ENCODE measurements at places on chromosomes 11 and 22.

DNA sequence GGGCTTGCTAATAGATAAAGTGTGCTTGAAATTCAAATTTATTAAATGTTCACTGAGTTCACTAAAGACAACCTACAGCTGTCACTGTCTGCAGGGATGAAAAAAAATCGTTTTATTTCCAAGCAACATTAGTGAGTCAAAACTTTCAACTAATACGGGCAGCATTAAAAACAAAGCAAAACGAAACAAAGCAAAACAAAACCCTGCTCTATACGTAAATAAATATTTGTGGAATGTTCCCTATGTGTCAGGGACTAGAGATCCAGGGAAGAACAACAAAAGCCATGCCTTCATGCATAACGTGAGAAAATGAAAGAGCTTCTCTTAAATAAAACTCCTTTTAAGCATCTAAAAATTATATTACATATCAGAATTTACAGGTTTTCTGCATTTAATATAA is 553 bp downstream of the NAALAD2 start:
- peak; percentile 7 for DNase-seq

DNA sequence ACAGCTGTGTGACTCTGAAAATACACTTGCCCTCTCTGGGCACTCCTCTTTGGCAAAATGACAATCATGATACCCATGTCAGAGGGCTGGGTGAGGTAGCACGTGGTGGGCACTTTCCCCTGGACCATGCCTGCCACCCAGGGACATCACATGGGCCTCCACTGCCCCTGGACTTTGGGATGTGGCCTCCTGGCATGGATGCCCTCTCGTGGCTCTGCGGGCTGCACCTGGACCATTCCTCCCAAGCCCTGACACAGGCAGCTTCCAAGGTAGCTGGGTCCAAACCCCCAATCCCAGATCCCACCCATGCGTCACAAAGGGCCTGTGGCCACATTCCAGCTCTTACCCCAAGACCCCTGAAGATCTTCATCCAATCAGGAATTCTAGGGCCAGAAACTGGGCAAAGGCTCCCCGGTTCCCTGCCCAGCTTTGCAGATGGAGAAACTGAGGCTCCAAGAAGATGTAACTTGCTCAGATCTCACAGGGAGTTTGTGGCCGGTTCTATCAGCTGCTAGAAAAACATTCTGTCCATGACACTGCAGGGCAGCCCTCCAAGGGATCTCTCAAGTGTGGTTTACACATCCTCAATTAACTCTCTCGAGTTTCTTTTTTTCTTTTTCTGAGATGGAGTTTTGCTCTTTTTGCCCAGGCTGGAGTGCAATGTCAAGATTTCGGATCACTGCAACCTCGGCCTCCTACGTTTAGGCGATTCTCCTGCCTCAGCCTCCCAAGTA is 35.4 kb upstream of the CYB5R3 start:
- DNase-seq, result peak; percentile 39

- DNase-seq, result no peak
Observed at GRCh38 chr22:43969021-43969878, 14.0 kb downstream of the SAMM50 start.

GRCh38 chr22:26953012-26953883 is 295.9 kb downstream of the MIAT start:
- DNase-seq, result no peak

DNA sequence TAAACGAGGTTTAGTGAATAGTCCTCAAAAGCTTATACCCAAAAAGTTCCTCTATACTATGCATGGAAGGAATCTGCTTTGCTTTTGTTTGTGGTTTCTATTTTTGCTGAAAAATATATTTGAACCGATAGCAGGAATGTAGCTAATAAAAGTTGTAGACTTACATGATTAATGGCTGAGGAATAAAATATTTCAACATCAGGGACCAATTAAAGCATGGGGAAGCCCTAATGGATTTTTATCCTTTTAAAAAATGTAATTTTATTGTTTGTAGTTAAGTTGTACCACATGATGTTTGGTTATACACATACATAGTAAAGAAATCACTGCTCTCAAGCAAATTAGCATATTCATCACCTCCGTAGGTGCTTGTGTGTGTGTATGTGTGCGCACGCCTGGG is 295.3 kb upstream of the CNTN5 start:
- DNase-seq, result no peak

GRCh38 chr11:122598971-122599370 is 56.6 kb upstream of the UBASH3B start:
- DNase-seq, result peak; percentile 9

- no peak for DNase-seq
Observed at GRCh38 chr11:114109206-114110090, 49.9 kb downstream of the ZBTB16 start.

- no peak for DNase-seq
Observed at GRCh38 chr11:78851878-78852586, 277.4 kb upstream of the NARS2 start.

GRCh38 chr11:96708219-96708878 is 318.5 kb downstream of the JRKL start:
- DNase-seq, result no peak

- DNase-seq, result no peak
Observed at GRCh38 chr11:44085330-44085729, 10.1 kb upstream of the EXT2 start.

DNA sequence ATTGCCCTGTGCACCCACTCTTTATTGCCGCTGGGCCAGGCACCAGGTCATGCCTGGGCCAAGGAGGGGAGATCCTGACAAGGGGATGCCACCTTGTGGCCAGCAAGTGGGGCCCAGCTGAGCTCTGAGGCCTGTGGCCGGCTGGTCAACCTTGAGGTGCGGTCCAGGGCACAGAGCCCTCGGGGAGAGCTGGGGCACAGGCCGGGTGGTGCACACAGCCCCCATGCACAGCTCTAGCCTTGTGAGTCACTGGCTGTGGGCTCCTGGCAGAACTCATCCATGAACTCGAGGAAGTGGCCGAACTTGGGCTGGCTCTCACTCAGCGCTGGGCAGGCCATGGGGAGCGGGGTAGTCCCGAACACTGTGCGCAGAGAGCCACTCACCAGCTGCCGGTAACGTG is 94.3 kb downstream of the RNF169 start:
- no peak for DNase-seq

- DNase-seq, result no peak
Observed at GRCh38 chr11:66230156-66230555, 38.3 kb upstream of the RAB1B start.

- no peak for DNase-seq
Observed at GRCh38 chr22:41286639-41287091, 678 bp upstream of the RANGAP1 start.

DNA sequence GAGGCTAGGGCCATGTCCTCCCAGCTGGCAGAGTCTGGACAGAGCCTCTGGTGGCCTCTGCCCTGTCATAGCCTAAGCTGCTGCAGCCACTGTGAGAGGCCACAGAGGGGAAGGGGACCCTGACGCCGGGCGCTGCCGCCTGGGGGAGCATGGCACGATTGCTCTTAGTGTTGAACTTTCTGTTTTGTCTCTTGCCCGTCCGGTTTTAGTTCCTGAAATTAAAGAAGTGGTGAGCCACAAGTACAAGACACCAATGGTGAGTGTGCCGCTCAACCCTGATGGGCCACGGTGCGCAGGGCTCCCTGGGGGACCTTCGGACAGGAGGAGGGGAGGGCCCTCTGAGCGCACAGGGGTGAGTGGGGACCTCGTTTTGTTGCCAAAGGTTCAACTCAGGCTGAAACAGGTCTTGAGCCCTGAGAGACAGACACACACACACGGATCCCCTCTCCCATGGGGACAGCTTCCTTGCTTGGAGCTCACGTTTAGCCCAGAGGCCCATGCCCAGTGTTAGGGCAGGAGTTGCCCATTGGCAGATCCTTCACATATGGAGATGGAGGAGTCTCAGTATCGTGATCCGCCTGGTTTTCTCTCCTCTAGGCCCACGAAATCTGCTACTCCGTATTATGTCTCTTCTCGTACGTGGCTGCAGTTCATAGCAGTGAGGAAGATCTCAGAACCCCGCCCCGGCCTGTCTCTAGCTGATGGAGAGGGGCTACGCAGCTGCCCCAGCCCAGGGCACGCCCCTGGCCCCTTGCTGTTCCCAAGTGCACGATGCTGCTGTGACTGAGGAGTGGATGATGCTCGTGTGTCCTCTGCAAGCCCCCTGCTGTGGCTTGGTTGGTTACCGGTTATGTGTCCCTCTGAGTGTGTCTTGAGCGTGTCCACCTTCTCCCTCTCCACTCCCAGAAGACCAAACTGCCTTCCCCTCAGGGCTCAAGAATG is 23.8 kb downstream of the MYBPC3 start:
- no peak for DNase-seq

DNA sequence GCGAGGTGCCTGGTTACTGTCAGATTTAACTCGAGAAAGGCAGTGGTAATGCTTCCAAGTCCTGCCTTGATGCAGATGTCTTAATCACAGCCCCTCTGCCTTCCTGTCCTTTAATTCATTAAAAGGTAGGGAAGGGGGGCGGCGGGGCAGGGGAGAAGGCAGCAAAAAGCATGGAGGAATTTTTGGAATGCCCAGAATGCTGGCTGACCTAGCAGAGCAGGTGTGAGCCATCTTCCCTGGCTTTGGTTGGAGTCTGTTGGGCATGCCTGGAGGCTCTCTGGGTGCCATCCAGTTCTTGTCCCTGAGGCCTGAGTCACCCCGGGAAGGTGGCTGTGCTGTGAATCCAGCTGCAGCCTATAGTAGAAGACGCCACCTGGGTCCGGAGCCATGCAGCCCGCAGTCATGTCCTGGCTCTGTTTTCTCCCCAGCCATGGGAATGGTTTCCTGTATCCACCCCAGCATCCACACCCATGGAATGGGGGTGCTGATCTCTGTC is 15.6 kb downstream of the KIAA1671 start:
- no peak for DNase-seq

Data from iris pigment epithelial cell (primary cell).